ENCODE measurements at places on chromosomes 1 and 21.

- no peak for DNase-seq
Measured at GRCh38 chr1:158520955-158521665, 33.1 kb downstream of the OR6Y1 start.

DNA sequence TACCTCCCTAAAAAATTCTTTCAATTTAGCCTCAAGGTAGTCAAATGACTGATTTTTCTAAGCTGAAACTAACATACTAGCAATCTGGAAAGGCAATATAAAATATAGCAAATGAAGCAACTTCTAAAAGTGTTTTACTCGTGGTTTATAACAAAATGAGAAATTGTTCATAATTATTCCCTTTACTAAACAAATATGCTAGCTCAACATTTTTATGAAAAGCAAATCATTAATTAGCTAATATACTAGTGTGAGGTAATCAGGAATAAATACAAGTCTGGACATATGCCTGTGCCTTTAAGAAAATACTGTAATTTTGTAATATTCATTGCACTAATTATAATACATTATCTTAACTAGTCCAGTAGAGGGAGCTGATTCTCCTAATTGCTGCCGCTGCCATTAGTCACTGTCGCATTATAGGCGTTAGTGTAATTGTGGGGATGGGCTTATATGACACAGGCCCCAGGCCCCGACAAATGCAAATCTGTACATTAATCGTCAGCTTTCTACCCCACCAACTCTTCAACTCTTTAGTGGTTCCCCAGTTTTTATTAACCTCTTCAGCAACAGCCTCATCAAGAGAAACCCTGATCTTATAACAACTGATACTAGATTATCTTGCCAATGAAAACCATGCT is 160.9 kb downstream of the GABPA start:
- DNase-seq = no peak

GRCh38 chr21:35138665-35139381 is 89.7 kb upstream of the RUNX1 start:
- DNase-seq = peak; percentile 64

GRCh38 chr1:53929246-53929960 is 16.1 kb downstream of the IFT25 start:
- DNase-seq = no peak

- no peak for DNase-seq
Measured at GRCh38 chr1:230054092-230054749, 12.8 kb upstream of the GALNT2 start.

- DNase-seq = no peak
Measured at GRCh38 chr1:9100471-9101043, 28.3 kb downstream of the GPR157 start.

GRCh38 chr21:33406493-33406892 is 3.3 kb downstream of the IFNGR2 start:
- no peak for DNase-seq

GRCh38 chr1:183882335-183883167 is 77.6 kb downstream of the RGL1 start:
- DNase-seq = no peak

Measured in DND-41 (cell line).